ENCODE measurements at places on chromosomes 1 and 21. TPM values are rescaled to one million over a fixed set of nuclear protein-coding genes. Genes with fewer than 3 reads are reported as not detected.

GRCh38 chr1:113508364-113509164 is 118.2 kb downstream of the MAGI3 start:
- H3K27me3 ChIP-seq = no peaks in the 10 kb centered on the region
- H3K4me1 ChIP-seq = no peaks in the 10 kb centered on the region
- no peak overlapping the region for H3K27ac ChIP-seq
- H3K4me3 ChIP-seq = no peak overlapping the region
- no peaks in the 10 kb centered on the region for H3K36me3 ChIP-seq

- peaks cover 3% of the 10 kb centered on the region for H3K36me3 ChIP-seq
- H3K4me3 ChIP-seq = no peak overlapping the region
- H3K27me3 ChIP-seq = peaks cover 7% of the 10 kb centered on the region
- H3K27ac ChIP-seq = no peak overlapping the region
- no peaks in the 10 kb centered on the region for H3K4me1 ChIP-seq
- DNase-seq = no peak
Measured at GRCh38 chr1:59879996-59880505, 46.5 kb downstream of the CYP2J2 start.

- DNase-seq = no peak
- H3K4me1 ChIP-seq = peaks cover 4% of the 10 kb centered on the region
- H3K27me3 ChIP-seq = no peaks in the 10 kb centered on the region
Measured at GRCh38 chr1:230900984-230901383, 32.7 kb upstream of the C1orf198 start.

DNA sequence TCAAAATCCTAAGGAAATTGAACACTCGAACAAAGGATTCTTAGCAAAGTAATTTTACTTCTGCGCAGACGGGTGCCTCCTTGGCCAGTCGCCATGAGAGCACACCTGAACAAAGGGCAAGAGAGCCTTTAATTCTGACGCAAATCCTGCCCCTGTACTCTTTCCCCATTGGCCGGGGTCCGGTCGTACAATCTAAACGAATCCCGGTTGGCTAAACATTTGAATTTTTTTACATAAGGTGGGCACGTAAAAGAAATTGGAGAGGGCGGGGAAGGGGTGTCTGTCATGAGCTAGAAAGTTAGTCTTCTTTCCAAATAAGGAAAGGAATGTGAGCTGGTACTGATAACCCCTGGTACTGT is 8.2 kb upstream of the IL22RA1 start:
- H3K27me3 ChIP-seq = peaks cover 18% of the 10 kb centered on the region
- no peak overlapping the region for H3K4me3 ChIP-seq
- DNase-seq = no peak
- H3K27ac ChIP-seq = no peak overlapping the region

DNA sequence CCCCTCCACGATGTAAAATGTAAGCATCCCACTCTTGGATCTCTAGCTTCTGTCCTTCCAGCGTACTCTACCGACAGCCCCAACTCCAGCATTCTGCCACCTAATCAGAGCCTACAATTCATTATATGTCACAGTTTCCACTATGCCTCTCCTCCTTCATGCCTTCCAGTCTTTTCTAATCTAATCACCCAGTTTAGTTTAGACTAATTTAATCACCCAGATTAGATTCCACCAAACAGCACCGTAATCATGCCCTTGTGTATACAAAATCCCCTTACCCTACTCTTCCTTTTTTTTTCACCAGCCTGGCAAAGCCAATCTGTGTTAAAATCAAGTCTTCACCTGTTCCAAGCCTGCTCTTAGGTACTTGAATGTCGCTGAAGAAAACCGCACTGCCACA is 49.8 kb upstream of the KANK4 start:
- H3K36me3 ChIP-seq = no peaks in the 10 kb centered on the region
- peaks cover 19% of the 10 kb centered on the region for H3K27me3 ChIP-seq
- H3K4me3 ChIP-seq = no peak overlapping the region
- no peak overlapping the region for H3K27ac ChIP-seq

DNA sequence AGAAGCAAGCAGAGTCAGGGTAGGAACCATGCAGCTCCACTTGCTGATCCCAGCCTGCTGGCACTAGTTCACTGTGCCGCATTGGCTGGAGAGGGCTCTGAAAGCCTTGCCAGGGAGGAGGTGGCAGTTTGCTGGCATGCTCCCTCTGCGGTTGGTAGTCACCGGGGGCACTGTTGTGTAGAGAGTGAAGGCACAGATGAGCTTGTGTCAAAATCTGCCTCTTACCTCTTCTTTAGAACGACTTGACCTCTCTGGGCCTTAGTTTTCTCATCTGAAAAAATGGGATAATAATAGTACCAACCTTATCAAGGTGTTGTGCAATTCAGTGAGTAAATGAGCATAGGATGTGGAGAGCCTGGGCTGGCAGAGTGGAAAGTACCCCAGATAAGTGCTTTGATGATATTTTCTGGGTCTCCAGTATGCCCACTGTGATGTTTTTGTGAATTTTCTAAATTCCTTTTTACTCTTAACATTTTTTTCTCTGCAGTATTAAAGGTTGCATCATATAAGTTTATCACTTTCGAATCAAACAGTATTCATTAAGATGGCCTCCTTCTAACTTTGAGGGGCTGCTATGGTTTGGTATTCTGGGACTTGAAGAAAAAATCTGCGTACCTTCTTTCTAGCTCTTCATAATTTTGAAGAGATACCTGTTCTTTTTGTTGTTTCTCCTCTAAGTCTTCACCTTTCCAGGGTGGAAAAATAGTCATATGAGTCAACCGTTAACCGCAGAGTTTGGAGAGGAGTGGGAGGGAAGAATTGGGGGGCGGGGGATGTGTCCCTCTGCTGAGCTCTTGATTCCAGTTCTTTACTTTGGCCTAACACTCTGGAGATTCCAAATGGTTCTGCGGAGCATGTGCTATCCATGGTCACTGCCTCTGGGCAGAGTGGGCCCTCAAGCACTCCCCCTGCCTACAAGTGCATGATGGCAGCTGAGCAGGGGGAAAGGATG is 26.8 kb downstream of the SZRD1 start:
- H3K4me1 ChIP-seq = peaks cover 39% of the 10 kb centered on the region
- H3K4me3 ChIP-seq = no peak overlapping the region
- H3K27me3 ChIP-seq = no peaks in the 10 kb centered on the region
- H3K36me3 ChIP-seq = peaks cover 61% of the 10 kb centered on the region

DNA sequence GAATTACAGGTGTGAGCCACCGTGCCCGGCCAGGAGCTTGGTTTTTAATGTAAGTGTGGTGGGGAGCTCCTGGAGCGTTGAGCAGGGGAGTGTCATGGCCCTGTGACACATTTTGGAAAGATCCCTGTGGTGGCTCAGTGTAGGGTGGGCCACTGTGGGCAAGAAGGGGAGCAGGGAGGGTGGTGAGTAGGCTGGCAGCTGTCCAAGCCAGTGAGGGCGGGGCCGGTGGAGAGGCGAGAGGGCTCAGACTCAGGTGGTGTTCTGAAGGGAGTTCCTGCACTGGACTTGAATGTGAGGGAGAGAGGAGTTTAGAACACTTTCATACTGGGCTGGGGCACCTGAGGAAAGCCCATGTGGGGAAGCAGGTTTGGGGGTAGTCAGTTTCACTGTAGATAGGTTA is 3.1 kb upstream of the EVA1B start:
- no peak overlapping the region for H3K4me3 ChIP-seq
- peaks cover 8% of the 10 kb centered on the region for H3K27me3 ChIP-seq
- no peak for DNase-seq
- H3K4me1 ChIP-seq = peaks cover 17% of the 10 kb centered on the region
- H3K36me3 ChIP-seq = peaks cover 4% of the 10 kb centered on the region

DNA sequence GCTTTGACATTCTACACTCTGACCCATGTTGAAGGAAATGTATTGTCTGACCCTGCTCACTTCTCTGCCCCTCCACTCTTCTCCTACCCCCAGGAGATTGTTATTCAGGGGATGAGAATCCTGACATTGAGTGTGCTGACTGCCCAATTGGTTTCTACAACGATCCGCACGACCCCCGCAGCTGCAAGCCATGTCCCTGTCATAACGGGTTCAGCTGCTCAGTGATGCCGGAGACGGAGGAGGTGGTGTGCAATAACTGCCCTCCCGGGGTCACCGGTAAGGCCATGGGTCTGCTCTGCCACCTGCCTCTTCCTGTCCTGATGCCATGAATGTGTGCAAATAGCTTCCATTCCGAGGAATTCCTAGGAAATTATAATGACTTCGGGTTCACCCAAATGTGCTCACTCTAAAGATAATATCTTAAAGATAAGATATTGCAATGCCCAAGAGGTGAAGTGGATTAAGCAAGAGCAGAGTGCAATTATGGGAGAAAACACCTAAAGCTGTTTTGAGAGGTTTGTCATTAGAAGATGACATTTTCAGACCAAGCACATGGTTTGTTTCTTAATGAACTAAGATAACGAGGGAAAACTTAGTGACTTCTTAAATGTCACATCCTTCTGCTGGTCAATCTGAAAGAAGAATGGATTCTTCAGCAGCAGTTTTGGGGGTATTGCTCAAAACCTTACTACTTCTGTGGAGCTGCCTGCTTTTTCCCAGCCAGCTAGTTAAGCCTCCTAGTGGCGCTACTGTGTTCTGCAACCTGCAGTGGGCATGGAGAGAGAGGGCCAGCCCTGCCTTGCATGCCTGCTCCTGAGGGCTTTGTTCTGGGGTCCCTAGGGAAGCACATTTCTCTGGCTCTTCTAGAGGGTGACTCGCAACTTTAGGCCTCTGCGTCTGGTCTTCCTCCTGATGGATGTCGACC is 41.6 kb downstream of the LAMC2 start:
- peaks cover 5% of the 10 kb centered on the region for H3K4me1 ChIP-seq
- peak; percentile 15 for DNase-seq
- H3K36me3 ChIP-seq = no peaks in the 10 kb centered on the region
- H3K27me3 ChIP-seq = peaks cover 2% of the 10 kb centered on the region
- H3K27ac ChIP-seq = no peak overlapping the region
- H3K4me3 ChIP-seq = no peak overlapping the region

GRCh38 chr1:164689672-164690511 is 130.9 kb downstream of the PBX1 start:
- H3K4me1 ChIP-seq = no peaks in the 10 kb centered on the region
- H3K27me3 ChIP-seq = no peaks in the 10 kb centered on the region
- DNase-seq = no peak
- H3K4me3 ChIP-seq = no peak overlapping the region
- no peak overlapping the region for H3K27ac ChIP-seq

GRCh38 chr1:29779146-29779545 is 542.8 kb downstream of the PTPRU start:
- H3K27me3 ChIP-seq = no peaks in the 10 kb centered on the region
- no peaks in the 10 kb centered on the region for H3K4me1 ChIP-seq
- H3K4me3 ChIP-seq = no peak overlapping the region
- DNase-seq = no peak
- H3K27ac ChIP-seq = no peak overlapping the region
- no peaks in the 10 kb centered on the region for H3K36me3 ChIP-seq

The GBP5 gene
- 34.3 TPM for total RNA-seq

The FABP3 gene
- not detected for total RNA-seq

The SLAMF1 gene
- total RNA-seq = 74.6 TPM

The PGM1 gene
- total RNA-seq = 61.8 TPM

The TMED5 gene
- total RNA-seq = 58.6 TPM

The KRTAP21-2 gene
- not detected for total RNA-seq

Measured in activated T-helper 2 cell treated with anti-CD3 and anti-CD28 coated beads, Interferon-gamma antibody, Interleukin-2, Interleukin-4, amounts not matched to agents 10 μg/mL and 5 μg/mL and 100 μg/mL, durations not matched to agents 14 hours and 24 hours and 36 hours (primary cell).